Left renal pelvis (tissue), 4 donors: ENCODE measurements at places on chromosomes 13 and 19. TPM values are rescaled to one million over a fixed set of nuclear protein-coding genes. Genes with fewer than 3 reads are reported as not detected.

DNA sequence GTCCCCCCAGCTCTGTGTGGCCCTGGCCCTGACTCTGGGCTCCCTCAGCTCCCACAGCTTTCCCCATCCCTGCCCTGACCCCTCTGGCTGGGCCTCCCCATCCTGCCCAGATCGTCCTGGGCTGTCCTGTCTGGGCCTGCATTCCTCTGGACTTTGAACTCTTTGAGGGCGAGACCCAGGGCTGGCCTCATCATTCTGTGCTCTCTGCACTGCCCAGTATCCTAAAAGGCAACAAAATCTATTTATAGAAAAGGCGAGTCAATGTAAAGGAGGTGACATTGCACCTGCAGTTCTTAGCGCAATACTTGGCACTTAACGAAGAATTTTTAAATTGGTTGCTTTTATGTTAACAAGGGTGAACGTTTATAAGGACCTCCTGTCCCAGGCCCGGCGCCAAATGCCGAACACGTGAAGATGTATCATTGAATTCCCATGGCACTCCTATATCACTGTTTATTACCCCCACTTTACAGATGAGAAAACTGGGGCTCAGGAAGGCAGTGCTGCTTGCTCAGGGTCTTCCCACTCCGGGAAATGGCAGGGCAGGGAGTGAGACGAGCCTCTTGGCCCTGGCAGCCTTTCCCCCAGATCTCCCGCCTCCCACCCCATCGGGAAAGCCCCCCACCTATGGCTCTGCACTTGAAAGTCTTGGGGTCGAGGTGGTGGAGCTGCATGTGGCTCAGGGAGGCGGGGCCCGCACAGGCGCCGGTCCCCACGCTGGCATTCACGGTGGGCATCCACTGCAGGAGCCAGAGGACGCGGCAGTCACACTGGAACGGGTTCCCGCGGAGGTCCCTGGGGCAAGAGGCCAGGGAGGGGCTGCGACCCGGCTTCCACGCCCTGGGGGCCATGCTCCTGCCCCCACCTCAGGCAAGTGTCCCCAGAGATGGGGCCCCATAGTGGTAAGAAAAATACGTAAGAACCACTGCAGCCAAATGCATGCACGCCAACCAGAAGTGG lies 3.8 kb downstream of the LGI4 start:
- DNase-seq: no peak

GRCh38 chr13:96426167-96426566 lies 336.3 kb downstream of the HS6ST3 start:
- DNase-seq: no peak

- DNase-seq: no peak
These were observed 22.9 kb upstream of the POMP start for GRCh38 chr13:28636069-28636468.

DNA sequence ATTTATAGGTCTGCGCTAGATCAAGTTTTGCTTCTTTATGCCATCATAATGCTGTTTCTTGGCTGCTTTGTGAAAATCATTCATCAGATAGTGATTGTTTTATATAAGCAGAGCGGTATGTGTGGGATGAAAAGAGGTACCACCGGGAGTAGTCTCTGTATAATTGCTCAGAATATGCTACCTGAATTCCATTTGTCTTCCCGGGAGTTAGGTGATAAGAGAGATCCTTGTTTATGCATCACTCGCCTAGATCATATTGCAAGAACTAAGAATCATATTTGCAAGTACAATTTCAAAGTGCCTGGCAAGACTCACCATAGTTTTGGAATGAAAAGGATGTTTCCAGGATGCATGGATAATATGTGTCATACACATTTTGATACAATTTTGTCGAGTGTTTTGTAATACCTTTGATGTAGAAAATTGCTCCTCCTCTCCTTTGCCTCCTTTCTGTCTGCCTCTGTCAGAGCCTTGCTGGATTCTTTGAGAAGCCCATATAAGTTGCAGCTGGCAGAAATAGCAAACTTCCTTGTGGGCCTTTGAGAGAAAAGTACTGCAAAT lies 1306.0 kb upstream of the SLC10A2 start:
- DNase-seq: no peak

GRCh38 chr19:18282788-18283141 lies 1.3 kb upstream of the JUND start:
- DNase-seq: no peak

DNA sequence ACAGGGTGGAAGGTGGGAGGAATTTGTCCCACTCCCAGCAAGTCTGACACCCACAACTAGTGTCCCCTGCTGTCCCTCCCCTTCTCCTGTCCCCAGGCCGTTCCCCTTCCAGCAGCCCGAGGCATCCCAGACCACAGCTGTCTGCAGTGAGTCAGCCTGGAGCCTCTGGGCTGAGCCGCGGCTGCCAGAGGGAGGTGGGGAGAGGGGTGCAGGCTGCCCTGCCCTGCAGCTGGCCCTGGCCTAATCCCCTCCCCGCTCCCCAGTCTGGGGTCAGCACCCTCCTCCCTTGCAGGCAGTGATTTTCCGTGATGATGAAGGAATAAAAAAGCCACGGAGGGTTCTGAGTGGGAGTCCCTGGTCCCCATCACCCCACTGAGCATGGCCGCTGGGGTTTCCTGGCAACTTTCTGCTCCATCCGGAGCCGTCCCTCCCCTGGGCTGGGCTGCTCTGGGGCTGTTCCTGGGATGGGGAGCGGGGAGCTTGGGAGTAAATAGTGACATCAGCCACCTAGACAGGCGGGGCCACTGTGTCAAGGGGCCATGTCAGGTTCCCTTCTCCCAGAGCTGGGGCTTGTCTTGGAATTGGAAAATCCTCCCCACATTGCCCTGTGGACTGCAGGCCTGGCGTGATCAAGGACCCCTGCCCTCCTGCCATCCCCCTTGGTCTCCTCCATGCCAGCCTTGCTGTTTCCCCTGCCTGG lies 16.8 kb downstream of the SPC24 start:
- DNase-seq: no peak

- DNase-seq: no peak
These were observed 41.4 kb downstream of the GATAD2A start for GRCh38 chr19:19446655-19447437.

DNA sequence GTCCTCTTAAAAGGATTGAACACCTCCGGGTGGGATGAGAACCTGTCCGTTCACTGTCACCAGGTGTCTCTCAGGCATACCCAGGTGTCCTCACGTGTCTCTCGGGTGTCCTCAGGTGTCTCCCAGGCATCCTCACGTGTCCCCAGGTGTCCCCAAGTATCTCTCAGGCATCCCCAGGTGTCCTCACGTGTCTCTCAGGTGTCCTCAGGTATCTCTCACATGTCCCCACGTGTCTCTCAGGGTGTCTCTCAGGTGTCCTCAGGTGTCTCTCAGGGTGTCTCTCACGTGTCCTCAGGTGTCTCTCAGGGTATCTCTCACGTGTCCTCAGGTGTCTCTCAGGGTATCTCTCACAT lies 33.8 kb downstream of the ATP4B start:
- no peak for DNase-seq

GRCh38 chr13:37602733-37603381 lies 4.3 kb upstream of the POSTN start:
- DNase-seq: no peak

DNA sequence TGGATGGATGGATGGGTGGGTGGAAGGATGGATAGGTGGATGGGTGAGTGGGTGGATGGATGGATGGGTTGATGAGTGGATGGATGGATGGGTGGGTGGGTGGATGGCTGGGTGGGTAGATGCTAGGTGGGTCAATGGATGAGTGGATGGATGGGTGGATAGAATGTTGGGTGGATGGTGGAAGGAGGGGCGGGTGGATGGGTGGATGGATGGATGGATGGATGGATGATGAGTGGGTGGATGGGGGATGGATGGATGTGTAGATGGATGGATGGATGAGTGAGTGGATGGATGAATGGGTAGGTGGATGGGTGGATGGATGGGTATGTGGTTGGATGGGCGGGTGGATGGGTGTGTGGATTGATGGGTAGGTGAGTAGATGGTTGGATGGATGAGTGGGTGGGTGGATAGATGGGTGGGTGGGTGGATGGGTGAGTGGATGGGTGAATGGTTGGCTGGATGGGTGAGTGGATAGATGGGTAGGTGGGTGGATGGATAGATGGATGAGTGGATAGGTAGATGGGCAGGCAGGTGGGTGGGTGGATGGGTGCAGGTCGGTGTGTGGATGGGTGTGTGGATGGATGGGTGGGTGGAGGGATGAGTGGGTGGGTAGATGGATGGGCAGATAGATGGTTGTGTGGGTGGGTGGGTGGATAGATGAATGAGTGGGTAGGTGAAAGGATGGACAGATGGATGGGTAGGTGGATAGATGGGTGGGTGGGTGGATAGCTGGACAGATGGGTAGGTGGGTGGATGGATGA lies 4.4 kb upstream of the SHC2 start:
- DNase-seq: no peak

DNA sequence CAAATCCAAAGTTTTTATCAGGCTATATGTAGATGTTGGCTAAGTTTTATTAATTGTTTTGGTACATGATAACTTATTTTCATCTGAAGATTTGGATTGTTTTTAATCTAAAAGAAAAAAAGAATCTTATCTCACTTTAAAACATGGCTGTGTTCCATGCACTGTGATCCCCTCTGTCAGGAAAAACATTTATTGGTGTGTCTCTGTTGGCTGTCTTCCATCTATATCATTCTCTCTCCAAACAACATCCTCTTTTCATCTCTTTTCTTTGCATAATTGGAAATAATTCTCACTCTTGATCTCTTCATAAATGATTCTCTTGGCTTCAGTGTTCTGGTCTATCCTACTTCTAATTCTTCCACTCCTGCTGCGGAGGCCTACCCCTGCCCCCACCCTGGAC lies 4.2 kb downstream of the NALCN start:
- DNase-seq: no peak

GRCh38 chr13:38641164-38641948 lies 45.5 kb upstream of the FREM2 start:
- no peak for DNase-seq

- no peak for DNase-seq
These were observed 34.2 kb upstream of the ZNF599 start for GRCh38 chr19:34806976-34807860.

GRCh38 chr19:6324757-6325156 lies 8.7 kb downstream of the ACER1 start:
- no peak for DNase-seq

DNA sequence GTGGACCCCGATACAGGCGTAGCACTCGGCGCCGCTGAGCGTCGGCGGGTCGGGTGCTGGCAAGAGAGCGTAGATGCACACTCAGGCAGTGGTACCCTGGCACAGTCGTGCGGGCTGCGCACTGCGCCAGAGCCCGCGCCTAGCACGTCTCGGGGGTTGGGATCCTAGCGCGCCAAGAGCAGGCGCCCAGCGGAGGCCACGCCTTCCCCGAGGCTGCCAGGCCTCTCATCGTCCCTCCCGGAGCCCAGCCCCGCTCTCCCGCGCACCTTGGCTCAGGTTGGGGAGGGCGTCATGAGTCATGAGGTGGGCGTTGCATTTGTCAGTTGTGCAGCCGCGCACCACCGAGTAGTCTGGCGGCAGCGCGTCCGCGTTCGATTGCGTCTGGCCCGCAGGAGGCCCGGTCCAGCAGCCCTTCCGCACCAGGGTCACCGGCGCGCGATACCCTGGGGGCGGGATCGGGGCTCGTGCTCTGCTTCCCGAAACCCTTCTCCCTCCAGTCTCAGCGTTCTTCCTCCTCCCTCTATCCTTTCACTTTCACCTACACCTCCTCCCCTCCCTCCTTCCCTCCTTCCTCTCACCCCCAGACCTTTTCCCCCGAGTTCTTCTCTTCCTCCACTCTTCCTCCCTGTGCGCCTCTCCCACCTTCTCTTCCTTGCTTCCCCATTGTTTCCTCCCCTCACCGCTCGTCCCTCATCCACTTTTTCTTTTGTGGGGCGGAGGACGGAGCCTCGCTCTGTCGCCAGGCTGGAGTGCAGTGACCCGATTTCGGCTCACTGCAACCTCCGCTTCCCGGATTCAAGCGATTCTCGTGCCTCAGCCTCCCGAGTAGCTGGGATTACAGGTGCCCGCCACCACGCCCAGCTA lies 3.5 kb downstream of the LYPD5 start:
- DNase-seq: no peak

DNA sequence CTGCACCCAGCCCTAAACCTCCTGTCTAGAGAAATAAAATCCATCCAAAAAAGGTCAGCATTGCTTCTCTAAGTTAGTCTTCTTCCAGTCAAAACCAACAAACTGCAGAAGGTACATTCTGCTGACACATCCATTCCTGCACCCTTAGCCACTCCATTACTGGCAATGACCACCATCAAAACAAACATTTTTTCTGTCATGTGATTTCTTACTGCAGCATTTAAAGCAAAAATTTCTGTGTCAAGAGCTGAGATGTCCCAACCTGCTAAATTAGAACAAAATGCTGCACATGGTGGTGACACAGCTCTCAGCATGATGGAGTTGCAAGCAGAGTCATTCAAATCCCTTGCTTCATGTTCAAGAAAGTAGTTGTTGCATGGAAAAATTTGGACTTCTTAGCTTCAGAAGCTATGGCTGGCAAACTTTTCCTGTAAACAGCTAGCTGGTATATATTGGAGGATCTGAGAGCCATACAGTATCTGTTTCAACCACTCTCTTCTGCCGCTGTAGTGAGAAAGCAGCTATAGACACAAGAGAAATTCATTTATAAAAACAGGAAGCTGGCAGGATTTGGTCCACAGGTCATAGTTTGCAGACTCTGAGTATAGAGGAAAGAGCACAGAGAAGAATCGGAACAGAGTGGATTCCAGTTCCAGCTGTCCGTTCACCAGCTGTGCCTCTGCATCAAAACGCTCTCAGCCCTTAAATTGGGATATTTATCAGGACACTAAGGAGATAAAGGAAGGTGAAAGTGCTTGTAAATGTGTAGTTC lies 17.4 kb downstream of the RUBCNL start:
- DNase-seq: no peak

Gene PROSER3
- 18.7 TPM for polyA plus RNA-seq

Gene RYR1
- 5.4 TPM for polyA plus RNA-seq

Gene PRRG2
- 6.8 TPM for polyA plus RNA-seq

Gene PRSS57
- not detected for polyA plus RNA-seq

Gene MEDAG
- polyA plus RNA-seq: 3.1 TPM

Gene TSHZ3
- 13.3 TPM for polyA plus RNA-seq

Gene TBXA2R
- polyA plus RNA-seq: 1.4 TPM
